ENCODE measurements at places on chromosomes 11 and 22.

- no peak for DNase-seq
These were observed 41.4 kb upstream of the NFAM1 start for GRCh38 chr22:42473484-42474193.

DNA sequence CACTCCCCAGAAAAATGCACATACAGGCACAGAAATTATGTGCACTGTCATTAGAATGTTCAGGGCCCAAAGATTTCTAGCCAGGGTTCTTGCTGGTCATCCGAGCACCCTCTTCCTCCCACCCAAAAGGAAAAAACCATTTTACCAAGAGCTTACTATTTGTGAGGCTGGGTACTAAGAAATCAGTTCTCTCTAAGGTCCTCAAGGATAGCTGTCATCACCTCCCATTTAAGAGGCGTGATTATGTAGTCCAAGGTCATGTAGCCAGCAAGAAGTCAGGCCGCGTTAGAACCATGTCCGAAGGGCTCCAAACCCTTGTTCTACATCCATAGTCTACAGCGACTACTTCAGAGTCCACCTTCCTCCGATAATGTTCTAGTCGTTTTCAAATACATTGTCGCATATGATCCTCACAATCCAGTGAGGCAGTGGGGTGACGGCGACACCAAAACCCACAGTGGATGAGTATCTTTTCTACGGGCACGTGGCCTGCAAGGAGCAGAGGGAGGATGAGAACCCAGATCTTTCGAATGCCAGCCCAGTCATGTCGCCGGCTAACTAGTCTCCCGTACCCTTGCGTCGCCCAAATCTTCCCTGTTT, 634 bp downstream of the TIMM8B start:
- no peak for DNase-seq

GRCh38 chr11:63485777-63486176, 5.2 kb downstream of the PLAAT5 start:
- DNase-seq = no peak

- DNase-seq = no peak
These were observed 4.5 kb downstream of the RNH1 start for GRCh38 chr11:502288-503178.

GRCh38 chr22:27802346-27803073, 954 bp upstream of the MN1 start:
- DNase-seq = no peak

DNA sequence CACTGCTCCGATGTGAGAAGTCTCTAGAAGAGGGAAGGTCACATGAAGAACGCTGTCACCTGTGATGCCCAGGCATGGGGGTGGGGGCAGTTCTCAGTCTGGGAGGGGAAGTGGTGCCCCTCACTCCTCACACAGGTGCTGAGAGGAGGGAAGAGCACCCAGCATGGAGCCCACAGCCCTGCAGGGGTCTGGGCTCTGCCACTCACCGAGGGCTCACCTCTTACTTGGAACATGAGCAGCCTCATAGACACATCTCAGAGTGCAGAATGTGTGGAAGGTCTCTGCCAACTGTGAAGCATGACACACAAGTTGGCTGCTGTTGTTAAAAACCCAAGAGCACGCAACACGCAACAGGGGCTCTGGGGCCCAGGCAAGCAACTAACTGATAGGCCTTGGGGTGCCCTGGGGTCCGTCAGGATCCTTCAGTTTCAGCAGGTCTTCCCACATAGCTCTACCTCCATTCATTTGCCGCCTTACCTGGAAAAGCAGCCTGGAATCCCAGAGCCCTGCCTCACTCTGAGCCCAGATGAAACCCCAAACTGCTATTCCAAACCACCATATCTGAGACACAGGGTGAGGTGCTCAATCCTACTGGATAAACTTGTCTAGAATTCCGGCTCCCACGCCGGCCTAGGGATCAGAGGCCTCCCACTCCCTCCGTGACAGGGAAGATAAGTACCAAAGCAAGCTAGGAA, 17.5 kb upstream of the TMPRSS4 start:
- DNase-seq = no peak

GRCh38 chr11:102914238-102915043, 39.7 kb upstream of the MMP12 start:
- DNase-seq = no peak

- no peak for DNase-seq
These were observed 43.6 kb downstream of the COA4 start for GRCh38 chr11:73833067-73833466.

DNA sequence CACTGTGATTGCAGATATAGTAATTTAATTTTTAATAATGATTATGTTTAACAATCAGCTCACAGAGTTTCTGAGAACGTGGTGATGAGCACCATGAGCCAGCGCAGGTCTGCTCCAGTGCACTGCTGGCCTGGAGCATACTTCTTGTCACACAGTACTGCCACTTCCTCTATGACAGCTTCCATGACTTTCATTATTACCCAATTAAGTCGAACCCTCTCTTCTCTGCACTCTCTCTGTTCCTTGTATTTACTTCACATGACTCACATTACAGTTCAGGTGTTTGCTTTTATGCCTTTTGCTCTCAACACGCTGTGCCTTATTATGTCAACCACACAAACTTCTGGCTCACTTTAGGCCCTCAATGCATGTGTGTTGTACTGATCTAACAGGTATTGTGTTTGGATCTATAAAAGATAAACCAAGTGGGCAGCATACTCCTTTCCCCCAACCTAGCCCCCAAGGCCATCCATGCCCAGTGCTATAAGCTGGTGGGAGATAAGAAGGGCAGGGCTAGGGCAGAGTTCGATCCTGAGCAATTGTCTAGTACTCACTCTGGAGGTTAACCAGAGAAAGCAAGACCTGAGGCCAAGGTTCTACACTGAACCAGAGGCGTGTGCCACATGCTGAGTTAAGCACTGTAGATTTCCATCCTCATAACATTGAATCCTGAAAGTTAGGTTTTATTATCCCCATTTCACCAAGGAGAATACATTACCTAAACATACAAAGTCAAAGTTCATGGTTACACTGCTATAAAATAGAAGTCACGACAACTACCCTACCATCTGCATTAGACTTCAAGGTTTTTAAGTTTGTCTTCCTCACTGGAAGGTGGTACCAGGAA, 356.5 kb downstream of the INSC start:
- DNase-seq = no peak

- no peak for DNase-seq
These were observed 164.3 kb downstream of the GUCY1A2 start for GRCh38 chr11:106853850-106854401.

Measured in left ventricle myocardium inferior (tissue), 1 donor.